NCI-H2107 (cell line): ENCODE measurements at places on chromosomes 12 and 14.

GRCh38 chr12:124381456-124382296 is 86.8 kb downstream of the RFLNA start:
- no peak for DNase-seq

DNA sequence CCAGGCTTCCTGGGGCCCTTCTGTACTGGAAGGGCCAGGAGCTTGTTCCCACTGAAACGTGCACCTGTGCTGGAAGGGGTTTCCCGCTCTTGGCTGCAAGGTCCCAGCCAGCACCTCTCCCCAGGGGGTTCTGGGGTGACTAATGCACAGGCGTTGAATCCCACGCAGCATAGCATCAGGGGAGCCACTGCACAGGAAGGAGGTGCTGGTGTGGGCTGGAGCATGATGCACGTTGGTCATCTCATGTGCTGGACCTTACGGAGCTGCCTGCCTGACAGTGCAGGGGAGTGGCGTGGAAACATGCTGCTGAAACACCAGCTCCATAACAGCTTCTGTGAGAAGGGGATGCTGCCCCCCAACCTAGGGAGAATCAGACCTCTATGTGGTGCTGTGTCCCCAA is 623.0 kb downstream of the AACS start:
- no peak for DNase-seq

DNA sequence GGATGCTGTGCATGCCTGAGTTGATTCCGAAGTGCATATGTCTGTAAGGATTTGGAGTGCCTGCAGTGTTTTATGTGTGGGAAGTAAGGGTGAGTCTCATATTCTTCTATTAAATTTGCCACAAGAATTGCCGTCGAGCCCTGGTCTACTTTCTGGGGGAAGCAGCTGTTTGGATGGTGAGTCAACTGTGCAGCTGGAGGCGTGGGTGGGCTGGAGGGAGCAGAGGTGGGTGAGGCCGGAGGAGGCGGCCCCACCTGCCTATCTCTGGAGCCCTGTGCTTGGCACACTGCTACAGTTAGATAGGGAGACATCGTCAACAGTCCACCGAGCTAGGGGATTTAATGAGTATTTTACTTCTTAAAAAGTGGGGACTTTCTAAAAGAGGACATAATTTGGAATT is 9.7 kb downstream of the GLRX5 start:
- DNase-seq, result no peak

DNA sequence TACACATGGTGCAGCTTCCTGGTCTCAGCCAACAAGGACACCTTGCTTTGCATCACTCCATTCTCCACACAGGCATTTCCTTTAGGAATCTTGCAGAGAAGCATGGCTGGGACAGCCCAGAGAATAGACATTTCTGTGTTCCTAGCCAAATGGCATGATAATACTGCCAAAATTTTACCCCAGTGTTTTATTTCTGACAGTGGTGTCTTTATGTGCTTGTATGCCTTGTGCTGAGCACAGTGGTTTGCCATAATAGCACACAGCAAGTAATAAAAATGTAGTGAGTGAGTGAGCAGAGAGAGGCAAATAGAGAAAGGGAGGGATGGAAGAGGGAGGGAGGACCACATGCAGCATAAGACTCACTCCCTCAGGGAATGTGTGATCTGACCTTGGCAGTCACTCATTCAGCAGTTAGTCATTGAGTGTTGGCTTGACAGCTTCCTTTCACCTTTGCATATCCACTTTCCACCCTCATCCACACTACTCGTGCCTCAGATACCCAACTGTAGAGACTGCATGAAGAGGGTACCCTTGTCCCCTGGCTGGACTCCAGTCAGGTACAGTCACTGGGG is 212.8 kb upstream of the CCDC196 start:
- no peak for DNase-seq
